ENCODE measurements at places on chromosomes 2 and 18.

GRCh38 chr2:120385355-120386127 lies 39.6 kb downstream of the INHBB start:
- DNase-seq: no peak

DNA sequence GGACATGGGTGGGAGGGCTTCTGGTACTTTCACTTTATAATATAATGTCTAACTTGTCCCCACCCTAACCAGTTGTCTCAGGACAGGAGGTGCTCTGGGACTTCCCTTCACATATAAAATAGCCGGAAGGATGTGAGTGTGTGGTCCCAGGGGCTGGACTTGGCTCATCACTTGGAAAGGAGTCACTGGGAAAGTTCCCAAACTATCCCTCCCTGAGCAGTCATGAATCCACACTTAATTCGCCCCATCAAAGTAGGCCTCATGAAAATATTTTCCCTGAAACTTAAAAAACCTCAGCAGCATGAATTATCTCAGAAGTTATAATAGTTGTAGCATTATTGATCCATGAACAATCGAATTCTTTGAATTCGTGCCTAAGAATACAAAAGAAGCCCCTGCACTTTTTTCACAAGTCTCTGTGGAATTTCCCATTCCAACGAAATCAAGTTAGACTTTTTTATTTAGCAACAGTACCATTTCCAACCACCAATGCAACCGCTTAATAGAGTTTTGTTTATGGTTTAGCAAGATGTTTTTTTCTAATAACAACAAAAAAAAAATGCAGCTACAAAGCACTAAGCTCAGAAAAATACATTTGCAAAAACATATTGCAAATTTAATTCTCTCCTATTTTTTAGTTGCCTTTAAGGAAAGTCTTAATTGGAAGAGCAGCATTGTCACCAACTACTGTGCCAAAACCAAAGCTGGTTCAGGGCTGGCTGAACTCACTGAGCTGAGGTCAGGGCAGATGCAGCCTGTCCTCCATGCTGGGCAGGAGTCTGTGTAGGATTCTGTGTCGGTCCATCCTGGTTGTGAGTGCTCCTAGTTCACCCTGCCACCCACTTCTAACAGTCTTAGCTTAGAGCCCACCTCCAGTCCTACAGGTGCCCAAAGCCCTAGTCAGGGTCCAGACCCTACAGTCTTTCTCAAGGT lies 68.8 kb upstream of the SPTBN1 start:
- DNase-seq: no peak

DNA sequence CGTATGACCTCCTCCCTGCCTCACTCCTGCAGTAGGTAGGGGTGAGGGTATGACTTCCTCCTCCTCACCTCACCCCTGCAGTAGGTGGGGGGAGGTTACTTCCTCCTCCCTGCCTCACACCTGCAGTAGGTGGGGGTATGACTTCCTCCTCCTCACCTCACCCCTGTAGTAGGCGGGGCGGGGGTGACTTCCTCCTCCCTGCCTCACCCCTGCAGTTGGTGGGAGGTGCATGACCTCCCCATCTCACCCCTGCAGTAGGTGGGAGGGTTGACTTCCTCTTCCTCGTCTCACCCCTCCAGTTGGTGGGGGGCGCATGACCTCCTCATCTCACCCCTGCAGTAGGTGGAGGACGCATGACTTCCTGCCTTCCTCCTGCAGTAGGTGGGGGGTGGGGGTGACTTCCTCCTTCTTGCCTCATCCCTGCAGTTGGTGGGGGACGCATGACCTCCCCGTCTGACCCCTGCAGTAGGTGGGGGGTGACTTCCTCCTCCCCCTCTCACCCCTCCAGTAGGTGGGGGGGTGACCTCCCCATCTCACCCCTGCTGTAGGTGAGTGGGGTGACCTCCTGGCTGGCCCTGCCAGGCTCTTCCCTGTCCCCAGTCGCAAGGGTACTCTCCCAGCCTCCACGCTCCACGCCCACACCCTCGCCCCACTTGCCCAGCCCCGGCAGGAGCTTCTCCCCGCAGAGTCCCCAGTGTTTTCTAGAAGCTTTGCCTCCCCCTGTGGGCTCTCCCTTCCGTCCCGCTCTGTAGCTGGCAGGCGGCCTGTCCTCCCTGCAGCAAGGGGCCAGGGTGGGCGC lies 39.3 kb downstream of the TSHZ1 start:
- no peak for DNase-seq

DNA sequence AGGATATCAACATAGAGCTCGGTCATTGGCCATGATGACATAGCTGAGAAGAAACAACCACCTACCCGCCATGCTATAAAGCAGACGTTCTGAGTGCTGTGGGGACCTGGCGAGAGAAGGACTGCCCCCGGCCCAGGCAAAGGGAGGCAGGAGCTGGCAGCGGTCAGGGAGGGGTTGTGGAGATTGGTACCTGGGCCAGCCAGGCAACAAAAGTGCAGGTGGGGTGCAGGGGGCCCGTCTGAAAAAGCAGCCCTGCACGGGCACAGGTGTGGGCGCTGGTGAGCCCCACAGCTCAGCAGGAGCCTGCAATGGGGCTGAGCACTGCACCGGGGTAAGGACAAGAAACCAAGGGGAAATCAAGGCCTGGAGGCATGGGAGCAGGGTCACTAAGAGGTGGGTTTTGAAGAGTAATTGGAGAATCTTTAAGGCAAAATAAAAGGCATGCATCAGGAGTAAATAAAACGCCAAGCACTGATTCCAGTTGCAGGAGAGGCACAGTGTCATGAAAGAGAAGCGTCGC lies 464.0 kb downstream of the EIPR1 start:
- no peak for DNase-seq

GRCh38 chr2:150526827-150527226 lies 39.4 kb upstream of the RND3 start:
- DNase-seq: no peak

- DNase-seq: no peak
Measured at GRCh38 chr2:166957686-166958085, 69.4 kb downstream of the XIRP2 start.

GRCh38 chr2:8598295-8599165 lies 83.3 kb upstream of the ID2 start:
- no peak for DNase-seq

GRCh38 chr2:95052804-95053479 lies 27.4 kb downstream of the MAL start:
- DNase-seq: no peak

DNA sequence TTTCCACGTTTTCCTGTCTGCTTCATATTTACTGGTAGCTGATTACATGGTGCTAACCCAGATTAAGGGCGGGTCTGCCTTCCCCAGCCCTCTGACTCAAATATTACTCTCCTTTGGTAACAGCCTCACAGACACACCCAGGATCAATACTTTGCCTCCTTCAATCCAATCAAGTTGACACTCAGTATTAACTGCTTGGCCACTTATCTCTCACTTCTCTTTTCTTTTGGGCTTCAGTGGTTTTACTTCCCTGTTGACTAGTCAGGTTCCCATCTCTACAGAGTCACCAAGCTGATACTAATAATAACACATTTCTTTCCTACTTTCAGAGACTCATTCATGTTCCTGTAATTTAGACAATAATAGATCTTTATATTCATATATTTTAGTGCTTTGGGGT lies 302.2 kb upstream of the MAP2 start:
- no peak for DNase-seq

DNA sequence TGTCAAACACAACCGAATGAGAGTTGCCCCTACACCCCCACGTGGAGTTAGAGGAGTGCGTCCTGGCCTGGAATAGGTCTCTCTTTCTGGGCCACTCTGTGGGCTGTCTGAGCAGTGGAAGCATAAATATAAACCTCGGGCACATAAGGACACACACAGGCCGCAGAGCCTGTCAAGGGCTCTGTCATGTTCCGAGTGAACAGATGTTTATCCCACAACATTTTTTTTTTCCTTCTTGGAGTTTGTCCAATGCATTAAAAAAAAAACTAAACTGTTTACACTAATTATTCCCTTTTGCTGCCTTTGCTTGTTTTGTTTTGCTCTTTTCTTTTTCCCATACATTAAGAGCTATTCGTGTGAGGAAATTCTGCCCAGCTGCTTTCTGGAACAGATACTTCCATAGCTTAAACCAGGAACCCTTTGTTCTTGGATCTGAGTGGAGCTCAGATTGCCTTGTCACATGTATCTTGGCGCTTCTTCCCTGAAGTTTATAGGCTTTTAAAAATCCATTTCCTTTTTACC lies 228.3 kb upstream of the FOSL2 start:
- DNase-seq: no peak

- no peak for DNase-seq
Measured at GRCh38 chr2:143720095-143720664, 591.0 kb downstream of the ARHGAP15 start.

DNA sequence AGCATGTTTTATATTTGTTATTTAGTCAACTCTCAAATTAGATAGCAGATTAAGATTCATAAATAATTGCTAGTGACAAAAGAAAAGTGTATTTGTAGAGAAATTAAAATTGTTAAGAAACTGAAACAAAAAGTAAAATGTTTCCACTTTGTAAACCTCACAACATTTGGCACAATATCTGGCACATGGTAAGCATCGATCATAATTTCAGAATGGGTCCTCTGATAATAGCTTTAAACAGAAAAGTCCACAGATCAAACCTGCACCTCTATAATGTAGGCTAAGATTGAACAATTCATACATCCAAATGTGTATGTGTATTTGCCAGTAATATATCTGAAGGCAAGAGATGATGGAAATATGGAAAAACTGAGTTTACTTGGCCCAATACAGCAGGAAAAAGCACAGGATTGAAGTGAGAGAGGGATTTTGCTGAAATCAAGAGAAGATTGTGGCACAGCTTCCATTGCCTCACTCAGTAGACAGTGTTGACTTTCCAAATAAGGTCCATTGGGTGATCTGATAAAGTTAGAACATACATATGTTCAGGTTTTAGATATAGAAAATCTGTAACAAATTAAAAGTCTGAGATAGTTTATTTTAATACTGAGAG lies 39.4 kb downstream of the COBLL1 start:
- DNase-seq: no peak

GRCh38 chr2:219155054-219155644 lies 5.5 kb downstream of the NHEJ1 start:
- peak; percentile 64 for DNase-seq

DNA sequence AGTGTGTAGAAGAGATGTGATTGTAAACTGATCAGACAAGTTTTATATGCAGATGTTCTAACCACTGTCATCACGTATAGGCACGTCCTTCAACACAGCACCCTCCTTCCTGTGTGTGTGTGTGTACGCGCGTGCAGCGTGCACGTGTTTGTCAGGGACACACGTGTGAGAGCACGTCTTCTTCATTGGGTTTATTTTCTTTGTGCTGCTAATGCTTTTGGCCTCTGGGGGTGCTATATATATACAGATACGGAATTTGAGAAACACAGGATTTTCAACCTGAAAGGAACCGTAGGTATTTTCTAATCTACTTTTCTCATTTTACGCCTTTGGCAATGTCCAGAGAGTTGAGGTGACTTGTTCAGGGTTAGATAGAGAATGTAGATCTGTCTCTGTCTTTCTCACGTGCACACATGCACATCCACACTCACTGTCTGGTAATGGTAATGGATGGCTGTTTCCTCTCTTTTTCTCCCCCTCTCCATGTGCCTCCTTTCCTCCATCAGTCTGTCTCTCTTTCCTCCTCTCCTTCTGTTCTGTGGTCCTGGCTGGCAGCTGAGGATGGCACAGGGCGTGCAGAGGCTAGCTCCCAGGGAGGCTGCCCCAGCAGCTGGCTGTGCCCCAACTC lies 13.4 kb upstream of the CELF4 start:
- peak; percentile 30 for DNase-seq

DNA sequence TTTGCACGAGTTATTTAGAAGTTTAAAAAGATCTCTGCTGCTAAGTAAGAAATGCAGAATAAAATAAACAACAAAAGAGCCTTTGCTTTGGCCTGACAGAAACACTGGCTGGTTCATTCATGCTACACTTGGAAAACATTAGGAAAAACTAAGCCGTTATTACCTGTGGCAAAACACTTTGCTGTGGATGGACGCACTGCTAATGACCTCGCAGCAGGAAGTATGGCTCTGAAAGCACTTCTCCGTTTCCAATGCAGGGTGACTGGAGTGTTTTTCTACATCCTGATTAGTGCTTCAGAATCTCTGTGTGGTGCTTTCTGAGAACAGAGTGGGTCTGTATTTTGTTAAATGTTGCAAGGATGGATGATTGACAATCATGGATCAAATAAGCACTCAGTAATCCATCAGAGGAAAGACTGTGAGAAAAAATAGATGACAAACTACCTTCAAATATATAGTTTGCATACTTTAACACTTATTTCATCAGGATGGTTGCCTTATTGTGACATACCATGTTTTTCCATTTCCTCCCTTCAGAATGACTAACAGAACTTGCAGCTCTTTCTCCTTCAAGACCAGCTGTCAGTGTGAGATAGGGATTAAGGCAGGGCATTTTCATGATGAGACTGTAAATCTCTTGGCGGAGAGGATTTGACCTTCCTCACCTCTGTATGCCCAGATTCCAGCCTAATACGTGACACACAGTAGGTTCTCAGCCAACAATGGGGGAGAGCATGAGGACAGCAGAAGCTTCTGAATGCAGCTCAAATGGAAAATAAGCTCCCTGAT lies 38.0 kb downstream of the LINC00305 start:
- DNase-seq: no peak

DNA sequence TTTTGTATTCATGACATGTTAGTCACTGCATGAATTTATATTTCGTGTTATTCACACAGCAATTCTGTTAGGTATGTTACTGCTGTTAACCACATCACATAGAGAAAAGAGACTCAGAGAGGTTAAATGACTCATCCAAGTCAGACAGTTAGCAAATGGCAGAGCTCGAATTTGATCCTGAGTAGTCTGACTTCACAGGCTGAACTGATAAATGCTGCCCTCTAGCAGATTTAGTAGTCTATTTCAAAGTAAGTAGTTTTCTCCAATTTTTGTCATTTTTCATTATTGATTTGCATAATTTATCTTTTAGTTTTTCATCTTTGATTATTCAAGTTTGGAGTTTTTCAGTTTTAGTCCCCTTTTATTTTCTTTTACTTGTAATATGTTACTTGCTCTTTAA lies 58.3 kb downstream of the WDR7 start:
- peak; percentile 57 for DNase-seq

GRCh38 chr18:12879840-12880540 lies 4.0 kb downstream of the PTPN2 start:
- DNase-seq: no peak

DNA sequence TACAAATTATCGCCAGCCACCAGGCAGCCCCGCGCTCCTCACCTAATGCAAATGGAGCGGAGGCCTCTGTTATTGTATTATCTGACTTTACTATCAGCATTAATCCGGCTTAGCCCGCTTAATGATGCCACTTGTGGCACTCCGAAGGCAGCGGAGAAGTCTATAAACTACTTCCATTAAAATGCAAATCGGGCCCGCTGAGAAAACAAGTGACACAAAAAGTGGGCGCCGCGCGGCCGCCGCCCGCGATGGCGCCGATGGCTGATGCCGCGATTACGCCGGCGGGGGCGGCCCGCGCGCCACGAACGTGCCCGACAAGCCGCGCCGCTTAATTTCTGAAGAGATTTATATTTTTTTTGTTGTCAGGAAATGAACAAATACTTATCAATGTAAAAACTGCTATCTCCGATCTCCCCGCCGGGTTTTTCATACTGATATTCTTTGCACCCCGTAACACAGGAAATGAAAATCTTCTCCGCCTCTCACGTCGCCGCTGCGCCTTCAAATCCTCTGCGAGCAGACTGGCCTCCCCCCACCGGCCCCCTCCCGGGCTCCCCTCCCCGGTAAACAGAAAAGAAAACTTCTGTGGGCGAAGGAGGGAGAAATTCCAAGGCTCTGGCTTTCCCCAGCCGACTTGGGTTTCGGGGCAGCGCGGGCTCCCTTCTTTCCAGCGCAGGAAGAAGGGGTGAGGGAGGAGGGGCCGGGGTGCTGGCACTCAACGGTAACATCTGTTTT lies 221.8 kb downstream of the INSIG2 start:
- DNase-seq: peak; percentile 56

Data from GM10248 (cell line).